ENCODE measurements at places on chromosomes 1 and 21. TPM values are rescaled to one million over a fixed set of nuclear protein-coding genes. Genes with fewer than 3 reads are reported as not detected.

FAM163A gene
- not detected for total RNA-seq

DNA sequence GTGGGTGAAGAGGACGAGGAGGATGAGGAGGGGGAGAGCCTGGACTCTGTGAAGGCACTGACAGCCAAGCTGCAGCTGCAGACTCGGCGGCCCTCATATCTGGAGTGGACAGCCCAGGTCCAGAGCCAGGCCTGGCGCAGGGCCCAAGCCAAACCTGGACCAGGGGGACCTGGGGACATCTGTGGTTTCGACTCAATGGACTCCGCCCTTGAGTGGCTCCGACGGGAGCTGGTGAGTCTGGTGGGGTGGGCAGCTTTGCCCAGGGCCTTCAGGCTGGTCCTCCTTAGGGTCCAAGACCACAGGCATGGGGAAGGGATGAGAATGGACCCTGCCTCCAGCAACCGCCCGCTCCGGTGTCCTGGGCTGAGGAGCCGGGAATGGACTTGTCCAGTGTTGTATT is 430 bp downstream of the FAM167B start:
- no peak for DNase-seq

DNA sequence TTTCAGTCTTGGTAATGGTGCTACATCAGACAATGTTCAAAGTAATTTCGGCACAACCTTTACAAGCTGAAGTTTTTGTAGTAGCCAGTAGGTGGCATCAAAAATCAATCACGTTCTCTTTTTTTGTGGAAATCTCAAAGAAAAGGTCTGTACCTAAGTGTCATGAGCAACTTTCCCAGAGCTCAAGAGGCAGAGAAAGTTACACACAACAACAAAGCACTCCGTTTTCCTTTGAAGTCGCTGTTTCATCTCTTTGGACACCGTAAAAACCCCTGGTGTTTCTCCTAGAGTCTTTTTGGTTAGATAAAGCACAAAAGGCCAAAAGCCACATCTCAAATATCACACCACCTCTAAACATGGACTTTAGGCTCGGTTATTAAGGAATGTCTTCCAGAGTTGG is 131.6 kb downstream of the LHX8 start:
- DNase-seq = no peak

- no peak for DNase-seq
Measured at GRCh38 chr1:27052527-27052926, 39.9 kb upstream of the TENT5B start.

FMO2 gene
- total RNA-seq = 33.9 TPM

DRAM2 gene
- total RNA-seq = 41.3 TPM

ST6GALNAC5 gene
- total RNA-seq = 18.9 TPM

DNA sequence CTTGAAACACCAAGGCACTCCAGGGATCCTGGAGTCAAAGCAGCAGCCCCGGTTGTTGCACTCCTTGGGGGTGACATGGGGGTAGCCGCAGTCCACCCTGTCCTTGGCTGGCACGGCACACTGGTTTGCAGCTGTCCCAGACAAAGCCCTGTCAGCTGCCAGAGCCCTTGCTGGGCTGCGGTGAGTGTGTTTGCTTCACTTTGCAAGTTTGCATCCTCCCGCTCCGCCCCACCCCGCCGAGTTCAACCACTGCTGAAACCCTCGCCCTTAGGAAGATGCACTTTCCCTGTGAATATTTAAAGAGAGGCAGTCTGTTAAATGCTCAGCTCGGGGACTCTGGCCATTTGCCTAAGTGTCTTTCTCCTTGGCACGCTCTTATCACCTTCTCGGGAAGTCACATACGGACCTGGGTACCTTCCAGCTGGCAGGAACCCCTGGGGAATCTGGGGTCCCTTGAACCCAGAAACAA is 1.7 kb downstream of the TFF3 start:
- DNase-seq = peak; percentile 26

EPHB2 gene
- total RNA-seq = 15.9 TPM

GJA4 gene
- total RNA-seq = 21.1 TPM

- no peak for DNase-seq
Measured at GRCh38 chr1:52544665-52545525, 8.0 kb downstream of the TUT4 start.

CEP104 gene
- total RNA-seq = 44.8 TPM

GRCh38 chr1:209561532-209561931 is 22.0 kb upstream of the CAMK1G start:
- DNase-seq = no peak

DNA sequence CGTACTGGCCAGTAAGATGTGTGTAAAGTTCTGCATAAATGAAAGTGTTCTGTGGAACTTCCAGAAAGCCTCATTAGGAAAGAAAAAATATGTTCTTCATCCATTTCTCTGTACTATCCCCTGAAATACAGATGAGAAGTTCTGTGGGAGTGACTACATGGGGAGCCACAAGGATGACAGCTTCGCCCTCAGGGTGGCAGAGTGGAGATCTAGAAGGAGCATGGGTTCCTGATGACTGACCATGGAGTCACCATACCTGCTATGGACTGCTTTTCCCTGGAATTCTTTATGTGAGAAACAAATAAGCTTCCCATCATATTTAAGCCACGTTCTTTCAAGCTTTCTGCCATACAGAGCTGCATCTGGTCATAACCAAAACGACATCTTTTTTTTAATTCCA is 113.9 kb upstream of the RGS1 start:
- no peak for DNase-seq

- DNase-seq = no peak
Measured at GRCh38 chr1:219940707-219941106, 12.3 kb upstream of the SLC30A10 start.

Measured in left lung (tissue), 14 donors.